ENCODE measurements at places on chromosomes 11 and 22.

DNA sequence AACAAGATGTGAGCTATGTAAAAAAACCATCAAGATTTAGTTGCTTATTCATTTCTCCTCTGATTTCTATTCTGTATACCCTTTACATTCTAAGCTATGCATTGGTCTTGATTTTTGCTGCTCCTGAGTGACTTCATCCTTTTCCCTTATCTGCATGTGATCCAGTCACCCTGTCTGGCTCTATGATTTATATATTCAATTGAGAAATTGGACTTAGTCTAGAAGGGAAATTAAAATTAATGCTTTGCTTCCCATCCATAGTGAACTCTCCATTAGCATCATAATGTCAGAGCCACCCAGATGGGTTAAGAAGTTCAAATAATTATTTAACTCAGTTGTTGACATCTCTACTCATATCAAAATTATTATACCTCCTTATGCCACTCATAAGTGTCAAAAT, 5.0 kb downstream of the JRKL start:
- no peak for DNase-seq

- DNase-seq = no peak
These were observed 302.0 kb downstream of the TBC1D22A start for GRCh38 chr22:47064416-47064815.

DNA sequence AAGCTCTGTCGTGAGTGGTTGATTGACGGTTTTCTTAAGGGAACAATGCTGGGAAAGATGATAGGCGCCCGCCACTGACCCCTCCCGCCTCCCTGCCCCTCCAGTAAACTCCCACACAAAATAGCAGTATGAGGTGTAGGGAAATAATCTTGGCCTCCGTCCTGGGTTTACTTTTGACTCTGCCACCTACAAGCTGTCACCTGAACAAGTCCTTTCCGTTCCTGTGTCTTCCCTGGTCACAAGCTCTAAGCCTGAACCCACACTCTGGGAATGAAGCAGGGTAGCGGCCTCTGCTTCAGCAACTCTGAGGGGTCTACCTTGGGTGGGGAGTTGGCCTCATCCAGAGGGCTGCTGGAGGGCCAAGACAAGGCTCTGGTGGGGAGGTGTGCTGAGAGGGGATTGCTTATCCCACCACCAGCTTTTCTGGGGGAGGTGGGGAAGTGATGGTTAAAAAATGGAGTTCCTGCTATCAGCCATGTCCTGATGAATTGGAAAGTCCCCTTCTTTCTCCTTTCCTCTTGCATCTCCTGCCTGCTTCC, 87.8 kb downstream of the CEP164 start:
- no peak for DNase-seq

DNA sequence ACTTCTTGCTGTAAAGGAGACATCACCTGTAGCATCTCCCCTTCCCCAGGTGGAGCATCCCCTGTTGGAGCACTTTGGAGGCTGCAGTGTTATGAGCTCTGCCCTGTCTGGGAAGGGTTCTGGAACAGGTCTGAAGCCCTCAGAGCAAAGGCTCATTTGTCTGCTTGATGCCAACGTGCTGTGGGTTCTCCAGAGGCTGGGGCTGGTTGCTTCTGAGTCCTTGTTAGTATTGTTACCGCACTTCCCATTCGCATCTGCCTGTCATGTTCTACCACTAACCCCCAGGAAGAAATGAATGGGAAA, 73.1 kb downstream of the PACS1 start:
- DNase-seq = no peak

GRCh38 chr11:61327669-61328071, 5.2 kb downstream of the DDB1 start:
- DNase-seq = no peak

DNA sequence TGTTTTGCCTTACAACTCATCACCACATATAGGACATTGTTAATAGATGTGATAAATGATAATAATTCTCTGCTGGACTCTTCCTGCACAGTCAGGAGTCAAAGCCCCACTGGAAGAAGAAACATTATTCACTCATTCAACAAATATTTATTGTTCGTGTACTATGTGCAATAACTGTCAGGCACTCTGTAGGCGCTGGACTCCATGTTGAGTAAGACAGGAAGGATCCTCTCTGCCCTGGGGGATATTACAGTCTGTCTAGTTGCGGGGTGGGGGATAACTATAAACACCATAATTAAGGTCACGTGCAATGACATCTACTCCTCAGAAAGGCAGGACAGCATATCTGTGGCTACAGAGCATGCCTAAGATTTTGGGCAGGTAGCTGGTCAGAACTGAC, 281.1 kb downstream of the FAT3 start:
- no peak for DNase-seq

DNA sequence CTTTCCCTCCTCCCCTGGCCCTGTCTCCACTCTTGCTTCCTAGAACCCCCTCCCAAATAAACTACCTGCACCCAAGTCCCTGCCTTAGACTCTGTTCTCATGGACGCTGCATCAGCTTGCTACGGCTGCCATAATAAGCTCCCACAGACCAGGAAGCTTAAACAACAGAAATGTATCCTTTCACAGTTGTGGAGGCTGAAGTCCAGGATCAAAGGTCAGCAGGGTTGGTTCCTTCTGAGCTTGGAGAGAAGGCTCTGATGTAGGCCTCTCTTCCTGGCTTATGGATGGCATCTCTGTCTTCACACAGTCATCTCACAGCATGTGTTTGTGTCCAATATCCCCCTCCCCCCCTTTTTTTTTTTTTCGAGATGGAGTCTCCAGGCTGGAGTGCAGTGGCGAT, 23.4 kb downstream of the CBX7 start:
- no peak for DNase-seq
